ENCODE measurements at places on chromosomes 13 and 19.

DNA sequence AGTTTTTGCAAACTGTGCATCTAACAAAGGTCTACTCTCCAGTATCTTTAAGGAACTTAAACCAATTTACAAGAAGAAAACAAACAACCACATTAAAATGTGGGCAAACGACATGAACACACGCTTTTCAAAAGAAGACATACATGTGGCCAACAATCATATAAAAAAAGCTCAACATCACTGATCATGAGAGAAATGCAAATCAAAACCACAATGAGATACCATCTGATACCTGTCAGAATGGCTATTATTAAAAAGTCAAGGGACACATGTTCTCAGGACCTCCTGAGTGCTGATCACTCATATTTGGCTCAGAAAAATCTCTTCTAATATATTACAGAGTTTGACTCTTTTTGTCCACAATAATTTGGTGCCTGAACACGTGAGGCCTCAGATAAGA lies 14.2 kb upstream of the LILRB1 start:
- DNase-seq: no peak

GRCh38 chr19:56372281-56372680 lies 21.1 kb downstream of the ZNF582 start:
- no peak for DNase-seq

DNA sequence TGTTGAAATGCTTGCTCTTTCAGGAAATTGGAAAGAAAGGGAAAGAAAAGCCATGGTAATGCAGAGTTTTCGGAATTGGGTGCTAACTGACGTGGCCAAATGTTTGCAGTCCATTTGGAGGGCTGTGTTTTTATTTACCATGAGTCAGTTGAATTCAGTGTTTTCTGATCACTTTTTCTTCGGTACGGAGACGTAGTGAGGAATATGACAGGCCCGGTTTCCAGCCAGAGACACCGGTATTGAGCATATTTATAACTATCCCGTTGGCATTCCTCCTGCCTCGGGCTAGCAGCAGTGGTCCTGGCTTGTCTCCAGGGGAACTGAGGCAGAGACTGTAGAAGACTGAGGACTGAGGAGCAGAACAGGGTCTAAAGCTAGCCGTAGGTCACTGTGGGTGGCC lies 1.0 kb downstream of the CDC16 start:
- DNase-seq: no peak

DNA sequence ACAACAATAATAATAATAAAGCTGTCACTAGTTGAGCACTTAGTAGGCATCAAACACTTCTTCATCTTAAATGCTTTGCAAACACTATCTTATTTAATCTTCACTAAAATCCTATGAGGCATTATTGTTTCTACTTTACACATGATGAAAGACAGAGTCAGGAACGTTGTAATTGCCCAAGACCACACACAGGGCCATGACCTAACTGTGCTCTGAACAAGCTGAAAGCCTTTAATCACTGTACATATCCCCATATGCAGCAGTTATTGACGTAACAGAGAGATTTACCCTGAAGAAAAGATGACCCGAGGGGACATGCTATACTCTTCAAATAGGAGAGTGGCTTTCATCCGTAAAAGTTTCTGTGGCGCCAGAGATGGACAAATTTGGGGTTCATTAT lies 53.0 kb downstream of the SACS start:
- no peak for DNase-seq

DNA sequence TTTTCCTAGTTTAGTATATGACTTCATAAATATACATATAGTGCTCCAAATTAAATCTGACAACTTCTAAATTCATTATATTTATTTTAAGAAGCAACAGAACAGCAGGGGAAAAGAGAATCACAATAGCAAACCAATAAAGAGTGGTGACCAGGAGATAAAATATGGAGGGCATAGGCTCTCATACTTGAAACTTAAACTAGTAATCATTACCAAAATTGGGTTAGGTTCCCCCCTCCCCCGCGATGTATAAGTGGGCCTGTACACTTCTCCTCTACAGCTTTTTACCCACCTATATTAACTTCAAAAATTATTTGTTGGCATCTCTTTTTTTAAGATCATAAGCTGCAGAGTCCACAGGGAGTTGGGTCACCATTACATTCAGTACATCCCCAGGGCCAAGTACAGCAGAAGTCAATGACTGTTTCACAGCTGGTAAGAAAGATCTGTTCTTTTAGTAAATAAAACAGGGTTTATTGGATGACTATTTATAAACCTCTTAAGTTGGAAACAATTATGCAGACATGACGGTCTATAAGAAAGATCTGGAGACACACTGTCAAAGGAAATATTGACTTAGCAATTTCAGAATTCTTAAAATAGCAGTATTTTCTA lies 29.4 kb downstream of the KLF12 start:
- DNase-seq: no peak

GRCh38 chr13:30192320-30193093 lies 114.8 kb downstream of the KATNAL1 start:
- no peak for DNase-seq
